ENCODE measurements at places on chromosomes 3 and 15. TPM values are rescaled to one million over a fixed set of nuclear protein-coding genes. Genes with fewer than 3 reads are reported as not detected.

Gene DISP2
- 0.23 TPM for polyA plus RNA-seq

Gene ARF4
- polyA plus RNA-seq, result 810 TPM

Gene SLC25A36
- 64.1 TPM for polyA plus RNA-seq

Gene CHRFAM7A
- 0.04 TPM for polyA plus RNA-seq

Gene KCNAB1
- polyA plus RNA-seq, result not detected

Gene PLA2G4E
- not detected for polyA plus RNA-seq

Gene MEX3B
- polyA plus RNA-seq, result 4.9 TPM

Gene RBM5
- polyA plus RNA-seq, result 205 TPM

Gene PLS1
- polyA plus RNA-seq, result 0.23 TPM

Gene CYP1A2
- not detected for polyA plus RNA-seq

Gene SMCO1
- polyA plus RNA-seq, result not detected

Gene TMEM212
- not detected for polyA plus RNA-seq

Gene RAD51
- polyA plus RNA-seq, result 8.9 TPM

Gene PIERCE2
- 1.4 TPM for polyA plus RNA-seq

Gene WNT5A
- 627 TPM for polyA plus RNA-seq

Gene UBL7
- 87.3 TPM for polyA plus RNA-seq

Gene SPATA12
- polyA plus RNA-seq, result not detected

Gene KPNA4
- 20.7 TPM for polyA plus RNA-seq

Gene POTEB2
- polyA plus RNA-seq, result not detected

Gene KBTBD13
- polyA plus RNA-seq, result not detected

Gene RLBP1
- polyA plus RNA-seq, result not detected

Gene RBP2
- polyA plus RNA-seq, result not detected
